ENCODE measurements at places on chromosomes 6 and 20.

GRCh38 chr6:135475292-135475886 lies 22.2 kb downstream of the AHI1 start:
- DNase-seq: no peak

DNA sequence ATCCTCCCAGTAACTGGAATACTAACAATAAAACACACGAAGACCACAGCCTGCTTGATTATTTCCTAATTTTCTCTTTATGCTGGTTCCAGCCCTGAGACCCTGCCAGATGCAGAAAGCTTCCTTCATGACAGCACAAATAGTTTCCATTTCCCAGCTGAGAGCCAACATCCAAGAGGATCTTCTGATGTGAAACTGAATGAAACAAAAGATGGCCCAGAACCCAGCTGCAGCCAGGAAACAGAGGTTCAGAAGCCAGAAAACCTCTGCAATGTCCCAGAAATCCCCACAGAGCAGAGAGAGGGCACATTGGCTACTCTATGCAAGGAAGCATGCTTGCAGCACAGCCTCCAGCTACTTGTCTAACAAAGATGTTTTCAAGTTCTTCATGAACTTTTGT lies 61.8 kb upstream of the PLEKHG1 start:
- no peak for DNase-seq

GRCh38 chr20:3313683-3314065 lies 74.7 kb upstream of the SLC4A11 start:
- no peak for DNase-seq

GRCh38 chr20:34300809-34301586 lies 2.2 kb downstream of the AHCY start:
- no peak for DNase-seq

- no peak for DNase-seq
These were observed 128.6 kb upstream of the FAM83B start for GRCh38 chr6:54717849-54718455.

GRCh38 chr20:25160467-25160866 lies 35.0 kb upstream of the ENTPD6 start:
- DNase-seq: no peak

DNA sequence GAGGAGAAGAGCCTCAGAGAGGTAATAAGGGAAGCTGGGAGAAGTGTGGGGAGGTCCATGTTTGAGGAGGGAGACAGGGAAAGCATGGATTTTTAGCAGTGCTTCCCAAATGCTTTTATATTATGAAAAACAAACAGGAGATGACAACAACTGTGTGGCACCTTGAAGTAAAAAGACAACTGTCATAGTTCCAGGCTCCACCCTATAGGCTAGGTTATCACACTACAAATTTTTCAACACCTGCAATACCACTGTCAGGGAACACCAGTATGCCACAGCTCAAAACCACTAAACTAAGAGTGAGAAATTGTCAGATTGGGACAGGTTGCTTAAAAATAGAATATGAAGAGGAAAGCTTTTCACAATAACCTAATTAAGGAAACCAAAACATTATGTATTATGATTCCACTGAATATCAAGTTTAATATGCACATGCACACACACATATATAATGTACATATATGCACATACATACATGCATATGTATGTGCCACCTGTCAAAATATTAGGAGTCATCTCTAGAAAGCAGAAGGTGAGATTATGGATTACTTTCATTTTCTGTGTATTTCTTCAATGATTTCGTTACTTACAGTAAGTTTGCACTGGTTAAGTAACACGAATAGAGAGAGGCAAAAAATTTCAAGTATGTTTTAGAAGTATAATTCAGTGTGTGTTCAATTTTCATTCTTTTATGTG lies 261.2 kb downstream of the PTPRK start:
- no peak for DNase-seq

- DNase-seq: peak; percentile 72
These were observed 1.4 kb downstream of the MAPK13 start for GRCh38 chr6:36131511-36132245.
